NCI-H187 (cell line): ENCODE measurements at places on chromosomes 1 and 21.

GRCh38 chr21:35953597-35953996, 106.7 kb downstream of the SETD4 start:
- DNase-seq, result no peak

GRCh38 chr21:35011681-35012080, 37.4 kb downstream of the RUNX1 start:
- DNase-seq, result peak; percentile 38

GRCh38 chr1:147091801-147092200, 80.5 kb downstream of the PRKAB2 start:
- DNase-seq, result no peak

DNA sequence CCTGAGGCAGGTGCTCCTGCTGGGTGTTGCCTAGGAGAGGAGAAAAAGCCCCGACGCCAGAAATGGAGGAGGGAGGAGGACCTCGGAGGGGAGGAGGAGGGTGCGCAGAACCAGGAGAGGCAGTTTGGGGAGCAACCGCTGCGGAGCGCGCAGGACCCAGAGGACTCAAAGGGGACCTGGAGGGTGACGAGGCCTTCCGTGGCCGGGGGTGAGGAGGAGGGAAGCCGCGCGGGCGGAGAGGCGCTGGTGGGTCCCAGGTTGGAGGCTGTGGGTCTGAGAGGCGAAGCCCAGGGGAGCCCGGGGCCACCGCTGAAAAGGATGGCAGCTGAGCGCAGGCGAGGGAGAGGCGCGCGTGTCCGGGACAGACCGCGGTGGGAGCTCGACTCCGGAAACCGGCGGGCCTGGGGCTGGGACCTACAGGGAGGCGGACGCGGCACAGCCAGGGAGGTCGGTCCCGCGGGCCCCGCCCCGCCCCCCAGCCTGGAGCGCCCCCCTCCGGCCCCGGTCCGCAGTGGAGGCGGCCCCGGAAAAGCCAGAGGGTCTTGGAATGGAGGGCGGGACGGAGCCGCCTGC, 15.1 kb downstream of the RNF223 start:
- DNase-seq, result no peak

DNA sequence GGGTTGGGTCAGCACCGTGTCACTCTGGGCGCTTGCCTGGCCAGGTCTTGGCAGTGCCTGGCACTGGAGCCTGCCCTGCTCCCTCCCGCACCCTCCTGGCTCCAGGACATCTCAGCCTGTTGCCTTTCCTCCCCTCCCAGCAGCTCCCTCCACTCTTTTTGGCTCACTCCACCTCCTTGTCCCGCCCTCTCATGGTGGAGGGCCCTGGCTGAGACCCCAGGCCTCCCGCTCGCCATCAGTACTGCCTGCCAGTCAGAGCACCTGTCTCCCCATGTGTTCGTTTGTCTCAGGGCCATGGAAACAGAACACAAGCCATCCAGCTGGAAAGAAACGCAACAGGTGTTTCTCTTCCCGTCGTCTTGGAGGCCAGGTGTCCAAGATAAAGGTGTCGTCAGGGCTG, 61.0 kb downstream of the B3GALT5 start:
- DNase-seq, result no peak
